Fibroblast of skin of scalp (primary cell): ENCODE measurements at places on chromosomes 13 and 19.

- peak; percentile 54 for DNase-seq
These were observed 5.1 kb upstream of the SPACA6 start for GRCh38 chr19:51687791-51688670.

DNA sequence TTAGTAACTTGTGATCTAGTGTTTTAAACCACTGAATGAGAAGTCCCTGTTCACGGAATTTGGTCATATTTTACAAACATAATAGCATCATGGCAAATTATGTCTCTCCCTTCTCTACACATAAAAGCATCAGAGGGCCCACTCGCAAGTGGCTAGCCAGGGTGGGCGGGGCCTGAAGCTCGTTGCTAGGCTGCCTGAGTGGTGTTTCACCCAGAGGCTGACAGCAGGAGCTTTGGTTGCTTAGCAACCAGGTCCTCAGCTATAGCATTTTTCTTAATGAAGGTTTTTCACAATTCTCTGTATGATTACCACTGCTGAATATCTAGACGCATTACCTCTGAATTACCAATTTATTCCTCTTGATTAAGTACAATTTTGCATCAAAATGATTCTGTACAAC, 126.5 kb downstream of the NALCN start:
- DNase-seq, result peak; percentile 69

DNA sequence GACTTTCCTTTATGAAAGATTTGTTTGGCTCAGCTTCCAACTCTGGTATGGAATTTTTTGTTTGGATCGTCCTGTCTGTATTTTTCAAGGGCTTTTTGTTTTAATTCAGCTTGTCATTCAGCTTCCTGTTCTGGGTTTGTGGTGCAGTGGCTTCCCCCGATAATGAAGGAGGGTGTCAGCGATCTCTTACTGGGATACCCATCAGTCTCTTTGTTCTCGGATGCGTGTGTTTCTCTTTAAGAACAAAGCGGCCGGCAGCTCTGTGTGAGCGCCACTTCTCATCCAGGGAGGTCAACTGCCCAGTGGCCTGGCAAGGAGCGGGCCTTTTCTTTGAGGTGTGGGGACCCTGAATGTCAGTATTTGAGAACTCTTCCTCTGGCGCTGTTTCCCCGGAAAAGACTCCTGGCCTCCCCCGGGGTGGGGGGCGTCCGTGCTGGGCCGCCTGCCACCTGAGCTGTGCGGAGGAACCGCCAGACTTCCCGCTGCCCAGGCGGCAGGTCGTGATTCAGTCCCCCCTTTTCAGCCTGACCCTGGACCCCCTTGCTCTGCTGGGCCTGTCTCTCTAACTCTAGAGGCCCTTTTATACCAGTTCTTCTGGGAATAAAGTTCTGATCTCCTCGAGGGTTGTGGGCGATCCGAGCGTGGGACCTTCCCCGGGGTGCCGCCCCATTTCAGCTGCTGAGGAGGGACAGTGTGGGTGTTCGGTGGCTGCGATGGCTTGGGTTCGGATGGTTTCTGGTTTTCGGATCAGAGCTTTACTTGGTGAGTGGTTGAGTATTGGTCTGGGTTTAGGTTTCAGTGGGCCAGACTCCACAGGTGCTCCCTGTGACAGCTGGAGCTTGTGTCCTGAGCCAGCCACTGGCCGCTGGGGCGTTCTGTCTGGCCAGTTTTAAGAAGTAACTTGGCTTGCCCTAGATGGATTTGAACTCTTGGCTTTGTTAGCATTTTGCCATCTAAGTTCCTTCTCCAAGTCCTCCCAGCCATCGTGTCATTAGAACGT, 3.4 kb downstream of the SF3A2 start:
- peak; percentile 44 for DNase-seq

- DNase-seq, result no peak
These were observed 246.3 kb upstream of the TSHZ3 start for GRCh38 chr19:31595521-31595920.

DNA sequence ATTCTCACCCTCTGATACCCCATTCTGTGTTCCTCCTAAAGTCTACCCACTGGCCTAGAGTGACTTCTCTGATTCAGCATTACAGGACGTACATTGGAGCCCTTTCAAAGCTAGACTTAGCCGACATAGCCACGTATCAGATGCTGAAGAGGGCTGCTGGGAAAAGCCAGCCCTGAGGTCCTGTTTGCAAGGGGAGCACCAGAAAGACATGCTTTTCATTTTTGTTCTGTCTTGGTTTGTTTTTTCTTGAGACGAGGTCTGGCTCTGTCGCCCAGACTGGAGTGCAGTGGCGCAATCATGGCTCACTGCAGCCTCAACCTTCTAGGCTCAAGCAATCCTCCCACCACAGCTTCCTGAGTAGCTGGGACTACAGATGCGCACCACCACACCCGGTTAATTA, 6.3 kb upstream of the ZSWIM4 start:
- DNase-seq, result peak; percentile 84

GRCh38 chr13:51956717-51957116, 54.5 kb downstream of the ATP7B start:
- DNase-seq, result no peak

DNA sequence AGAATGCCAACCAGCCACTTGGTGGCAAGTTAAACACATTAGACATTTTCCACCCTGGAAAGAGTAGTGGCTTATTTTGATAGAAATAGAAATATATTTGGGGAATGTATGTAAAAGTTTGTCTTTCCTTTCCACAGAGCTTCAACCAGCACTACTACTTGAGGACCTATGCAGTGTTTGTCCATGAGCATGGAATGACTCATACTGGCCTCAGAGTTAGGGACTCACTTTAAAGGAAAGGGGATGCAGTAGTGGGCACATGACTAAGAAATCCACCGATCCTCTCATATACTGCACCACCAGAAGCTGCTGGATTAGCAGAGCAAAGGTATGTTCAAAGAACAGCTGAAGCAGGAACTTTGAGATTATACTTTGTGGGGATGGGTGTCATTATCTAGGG, 62.6 kb downstream of the LACC1 start:
- DNase-seq, result peak; percentile 20
